ENCODE measurements at places on chromosomes 5 and 9. TPM values are rescaled to one million over a fixed set of nuclear protein-coding genes. Genes with fewer than 3 reads are reported as not detected.

Gene ENHO
- not detected for total RNA-seq

Gene IPO11
- total RNA-seq: 25.0 TPM

Gene CBY3
- total RNA-seq: not detected

Gene MCCC2
- 15.1 TPM for total RNA-seq

Gene PLPP7
- 6.8 TPM for total RNA-seq

Gene LECT2
- not detected for total RNA-seq

Gene SV2C
- not detected for total RNA-seq

Gene MED27
- total RNA-seq: 12.9 TPM

Gene OR2V1
- not detected for total RNA-seq

Gene RNF180
- total RNA-seq: 0.74 TPM

Gene GABRP
- not detected for total RNA-seq

Gene UBE2QL1
- under 0.01 TPM for total RNA-seq

Gene TBC1D13
- total RNA-seq: 10.2 TPM
